Stimulated activated CD4-positive, alpha-beta T cell treated with anti-CD3 and anti-CD28 coated beads, Interleukin-1b, Interleukin-23, amount 100 ng/mL, for 4 hours (primary cell): ENCODE measurements at places on chromosomes 6 and 20.

GRCh38 chr6:85537055-85537494 is 56.6 kb downstream of the SNX14 start:
- no peak for DNase-seq

DNA sequence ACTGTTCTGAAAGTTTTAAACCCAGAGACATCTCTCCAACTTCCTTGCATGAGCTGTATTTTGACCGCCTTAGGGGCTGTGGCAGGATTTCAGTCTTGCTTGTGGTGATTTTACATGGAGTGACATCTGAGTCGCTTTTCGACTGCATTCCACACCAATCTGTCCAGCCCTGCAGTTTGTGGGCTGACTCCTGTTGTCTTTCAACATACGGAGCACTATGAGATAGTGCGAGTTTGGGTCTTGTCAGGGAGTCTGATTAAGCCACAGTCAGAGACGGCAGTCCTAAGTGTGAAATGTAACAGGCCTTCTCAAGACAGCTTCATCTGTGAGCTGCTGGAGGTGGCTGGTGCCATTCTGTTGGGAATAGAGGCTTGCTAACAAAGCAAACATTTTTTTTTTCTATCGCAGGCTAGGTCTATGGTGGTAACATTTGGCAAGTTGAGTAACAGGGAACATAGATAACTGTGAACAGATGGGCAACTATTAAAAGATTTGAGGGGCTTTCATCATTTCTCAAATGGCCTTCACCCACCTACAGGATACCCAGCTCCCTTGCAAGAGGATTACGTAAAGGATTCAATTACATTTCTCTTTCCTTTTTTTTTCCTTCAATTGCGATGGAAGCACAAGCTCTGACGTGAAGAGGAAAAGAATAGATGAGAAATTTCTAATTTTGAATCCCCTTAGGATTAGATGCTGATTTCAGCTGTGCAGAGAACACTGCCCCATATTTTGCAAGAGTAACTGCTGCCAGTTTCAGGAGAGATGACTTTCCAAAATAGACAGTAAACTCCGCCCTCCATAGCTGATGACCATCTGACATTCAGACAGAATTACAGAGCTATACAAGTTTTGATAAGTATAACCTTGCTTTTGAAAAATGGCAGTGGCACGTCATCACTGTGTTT is 25.1 kb downstream of the CAP2 start:
- DNase-seq = no peak

DNA sequence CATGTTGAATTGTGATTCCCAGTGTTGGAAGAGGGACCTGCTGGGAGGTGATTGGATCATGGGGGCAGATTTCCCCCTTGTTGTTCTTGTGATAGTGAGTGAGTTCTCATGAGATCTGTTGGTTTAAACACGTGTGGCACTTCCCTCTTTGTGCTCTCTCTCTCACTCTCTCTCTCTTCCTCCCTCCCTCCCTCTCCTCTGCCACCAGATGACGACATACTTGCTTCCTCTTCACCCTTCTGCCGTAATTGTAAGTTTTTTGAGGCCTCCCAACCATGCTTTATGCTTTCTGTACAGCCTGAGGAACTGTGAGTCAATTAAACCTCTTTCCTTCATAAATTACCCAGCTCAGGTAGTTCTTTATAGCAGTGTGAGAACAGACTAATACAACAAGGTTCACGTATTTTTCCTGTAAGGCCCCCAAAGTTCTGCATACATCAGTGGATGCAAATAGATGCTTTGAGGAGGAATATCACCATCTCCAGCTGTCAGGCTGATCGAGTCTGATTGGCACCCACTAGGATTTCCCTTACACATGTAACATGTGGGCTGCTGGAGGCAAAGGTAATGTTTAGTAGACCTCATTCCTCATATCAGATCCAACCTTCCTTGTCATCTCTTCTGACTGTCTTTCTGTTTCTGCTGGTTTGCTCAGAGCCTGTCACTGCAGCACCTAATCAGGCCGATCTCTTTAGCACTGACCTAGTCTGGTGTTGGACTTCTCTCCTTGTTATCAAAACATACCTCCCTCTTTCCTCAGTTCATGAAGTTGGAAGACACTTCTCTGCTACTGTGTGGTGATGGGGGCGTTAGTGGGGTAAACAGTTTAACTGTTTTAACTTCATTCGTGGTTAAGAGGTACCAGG is 54.3 kb upstream of the BACH2 start:
- DNase-seq = no peak

DNA sequence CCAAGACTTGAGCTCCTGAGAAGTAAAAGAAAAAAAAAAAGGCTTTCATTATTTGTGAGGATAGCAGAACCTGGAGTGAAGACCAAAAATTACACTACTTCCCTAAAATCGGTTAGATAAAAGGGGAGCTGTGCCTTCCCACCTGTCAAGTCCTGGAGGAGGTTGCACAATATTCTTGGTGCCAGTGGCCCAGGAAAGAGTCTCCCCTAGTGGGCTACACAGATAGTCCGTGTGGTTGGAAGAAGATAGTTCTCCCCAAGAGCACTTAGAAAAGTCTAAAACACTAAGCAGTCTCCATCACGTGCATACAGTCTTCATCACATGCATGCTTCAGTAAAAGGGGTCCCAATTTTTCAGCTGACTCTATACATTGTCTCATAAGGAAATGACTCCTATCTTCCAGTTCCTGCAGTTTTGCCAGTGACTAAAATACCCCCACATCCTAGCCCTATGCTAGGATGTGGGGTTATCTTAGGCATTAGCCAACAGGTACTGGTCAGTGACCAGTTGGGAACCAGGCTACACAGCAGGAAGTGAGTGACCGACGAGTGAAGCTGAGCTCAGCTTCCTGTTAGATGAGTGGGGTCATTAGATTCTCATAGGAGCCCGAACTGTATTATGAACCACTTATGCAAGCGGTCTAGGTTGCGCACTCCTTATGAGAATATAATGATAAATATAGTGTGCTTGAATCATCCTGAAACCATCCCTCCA is 199.5 kb upstream of the FAM83B start:
- no peak for DNase-seq

DNA sequence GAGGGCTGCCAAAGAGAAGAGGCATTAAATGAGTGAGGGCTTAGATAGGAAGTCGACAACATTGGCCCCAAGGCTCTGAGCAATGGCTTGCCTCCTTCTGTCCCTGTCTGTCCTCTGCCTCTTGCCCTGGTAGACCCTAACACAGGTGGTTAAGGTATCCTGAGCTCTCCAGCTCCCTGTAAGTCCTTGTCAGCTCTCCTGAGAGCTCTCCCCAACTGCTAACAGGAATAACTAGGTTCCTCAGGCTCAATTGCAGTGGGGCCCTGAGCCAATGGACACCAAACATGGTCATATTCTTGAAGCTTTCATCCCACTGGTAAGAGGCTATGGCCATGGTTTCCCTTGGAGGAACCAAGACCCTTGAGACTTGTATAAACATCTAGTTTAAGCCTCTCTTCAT is 5.0 kb upstream of the CPNE1 start:
- no peak for DNase-seq

DNA sequence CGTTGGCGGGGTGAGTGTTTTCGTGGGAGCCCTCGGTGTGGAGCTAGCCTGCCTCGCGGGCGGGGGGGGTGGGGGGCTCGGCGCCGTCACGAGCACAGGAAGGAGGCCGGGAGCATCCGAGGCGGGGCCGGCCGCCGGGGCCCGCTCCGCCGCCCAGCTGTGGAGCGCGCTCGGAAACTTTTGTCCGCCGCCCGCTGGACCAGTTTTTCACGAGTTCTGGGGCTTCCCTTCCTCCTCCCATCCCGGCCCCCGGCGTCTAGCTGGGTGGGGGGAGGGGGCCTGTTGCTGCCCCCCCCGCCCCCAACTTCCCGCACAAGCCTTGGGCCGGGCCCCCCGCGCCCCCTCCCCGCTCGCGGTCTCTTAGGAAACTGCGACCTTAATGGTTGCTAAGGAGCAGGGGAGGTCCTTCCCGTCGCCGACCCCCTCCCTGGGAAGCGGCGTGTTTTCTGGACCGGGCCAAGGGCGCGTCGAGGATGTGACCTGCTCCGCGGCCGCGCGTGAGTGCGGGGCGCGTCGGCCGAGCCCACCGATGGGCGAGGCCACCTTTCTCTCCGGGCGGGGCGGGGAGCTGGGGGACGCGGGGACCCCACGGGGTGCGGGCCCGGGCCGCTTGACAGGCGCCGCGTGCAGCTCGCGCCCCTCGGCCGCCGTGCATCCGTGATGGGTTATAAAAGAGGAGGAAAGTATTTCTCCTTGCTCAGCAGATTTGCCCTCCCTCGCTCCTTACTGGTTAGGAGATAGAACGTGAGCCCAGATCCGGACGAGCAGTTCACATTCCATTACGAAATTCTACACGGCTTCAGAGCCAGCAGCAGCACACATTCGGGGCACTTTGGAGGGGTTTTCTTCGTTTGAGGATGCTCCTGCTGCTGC is 1.4 kb downstream of the RREB1 start:
- DNase-seq = no peak

DNA sequence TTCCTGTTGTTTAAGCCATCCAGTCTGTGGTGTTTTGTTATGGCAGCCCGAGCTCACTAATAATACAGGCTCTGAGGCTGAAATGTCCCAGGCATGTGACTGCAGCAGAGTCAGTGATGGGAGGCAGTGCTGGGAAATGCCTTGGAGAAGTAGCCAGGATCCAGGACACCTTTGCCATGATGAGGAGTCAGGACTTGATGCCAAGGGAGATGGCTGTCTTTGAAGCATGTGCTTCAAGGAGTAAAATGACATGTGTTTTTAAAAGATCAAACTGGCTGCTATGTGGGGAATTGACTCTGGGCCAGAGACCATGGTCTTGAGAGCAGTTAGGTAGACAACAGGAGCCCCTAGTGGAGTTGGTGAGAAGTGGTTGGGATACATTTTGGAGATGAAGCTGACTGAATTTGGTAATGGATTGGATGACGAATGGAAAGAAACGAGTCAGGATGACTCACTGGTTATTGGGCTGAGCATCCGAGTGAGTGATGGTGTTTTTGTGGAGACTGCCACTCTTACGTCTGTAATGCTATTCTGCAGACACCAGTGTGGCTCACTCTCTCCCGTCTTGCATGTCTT is 322.2 kb downstream of the PLCB1 start:
- DNase-seq = no peak
